ENCODE measurements at places on chromosomes 6 and 20.

DNA sequence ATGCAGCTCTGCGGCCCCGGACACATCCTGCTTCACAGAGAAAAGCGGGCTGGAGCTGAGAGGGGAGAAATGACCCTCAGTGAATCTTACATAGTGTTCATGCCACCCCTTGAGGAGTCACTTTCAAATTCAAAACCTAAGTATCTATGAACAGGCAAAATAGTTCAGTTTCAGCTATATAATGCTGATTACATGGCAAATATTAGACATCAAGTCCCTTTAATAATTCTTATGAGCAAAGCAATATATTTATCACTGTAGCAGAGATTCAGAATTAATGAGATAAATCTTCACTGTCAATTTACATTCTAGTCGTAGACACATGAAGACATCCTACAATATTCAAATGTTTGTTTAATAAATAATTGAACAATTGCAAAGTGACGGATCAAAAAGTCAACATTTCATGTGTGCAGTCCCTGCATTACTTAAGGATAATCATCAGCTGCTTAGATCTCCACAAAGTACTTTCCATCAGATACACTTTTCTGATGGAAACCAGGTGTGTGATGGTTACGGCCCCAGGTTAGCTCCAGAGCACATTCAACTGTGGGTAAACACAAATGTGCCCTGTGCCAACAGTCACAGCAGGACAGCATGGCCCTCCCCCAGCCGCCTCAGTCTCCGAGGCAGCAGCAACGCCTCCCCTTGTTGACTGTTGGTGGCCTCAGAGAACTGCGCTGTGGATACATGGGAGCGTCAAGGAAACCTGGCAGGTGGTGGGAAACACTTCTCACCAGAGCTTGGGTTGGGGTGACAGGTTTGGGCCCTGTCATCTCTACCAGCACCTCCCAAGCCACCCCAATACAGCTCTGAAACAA, 787 bp upstream of the PRR18 start:
- peak; percentile 20 for DNase-seq

DNA sequence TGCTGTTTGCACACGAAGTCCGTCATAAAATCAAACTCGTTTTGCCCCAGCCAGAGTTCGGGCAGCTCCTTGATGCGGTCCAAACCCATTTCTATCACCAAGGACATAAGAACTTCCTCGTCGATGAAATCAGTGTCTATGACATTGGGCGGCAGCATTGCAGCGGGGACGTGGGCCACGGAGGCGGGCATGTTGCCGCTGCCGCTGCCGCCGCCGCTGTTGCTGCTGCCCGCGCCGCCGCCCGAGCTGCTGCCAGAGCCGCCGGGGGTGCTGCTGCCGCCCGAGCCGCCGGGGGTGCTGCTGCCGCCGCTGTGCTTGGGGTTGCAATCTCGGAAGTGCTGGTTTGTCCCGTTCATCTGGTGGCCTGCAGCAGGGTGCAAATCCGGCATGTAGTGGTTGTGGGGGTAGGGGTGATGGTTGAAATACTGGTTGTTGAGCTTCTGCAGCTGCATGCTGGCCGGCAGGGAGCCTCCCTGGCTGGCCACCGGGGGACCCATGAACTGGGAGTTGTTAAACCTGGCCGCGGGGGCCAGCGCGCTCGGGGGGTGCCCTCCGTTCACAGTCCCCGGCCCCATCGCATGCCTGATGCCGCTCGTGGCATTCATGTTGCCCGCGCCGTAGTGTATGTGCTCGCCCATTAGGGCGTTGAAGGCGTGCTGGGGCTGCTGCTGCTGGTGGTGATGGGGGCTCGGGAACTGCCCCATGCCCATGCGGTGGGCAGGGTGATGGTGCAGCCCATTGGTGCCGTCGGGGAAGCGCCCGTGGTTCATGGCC, 1.1 kb downstream of the CITED2 start:
- DNase-seq, result peak; percentile 76

DNA sequence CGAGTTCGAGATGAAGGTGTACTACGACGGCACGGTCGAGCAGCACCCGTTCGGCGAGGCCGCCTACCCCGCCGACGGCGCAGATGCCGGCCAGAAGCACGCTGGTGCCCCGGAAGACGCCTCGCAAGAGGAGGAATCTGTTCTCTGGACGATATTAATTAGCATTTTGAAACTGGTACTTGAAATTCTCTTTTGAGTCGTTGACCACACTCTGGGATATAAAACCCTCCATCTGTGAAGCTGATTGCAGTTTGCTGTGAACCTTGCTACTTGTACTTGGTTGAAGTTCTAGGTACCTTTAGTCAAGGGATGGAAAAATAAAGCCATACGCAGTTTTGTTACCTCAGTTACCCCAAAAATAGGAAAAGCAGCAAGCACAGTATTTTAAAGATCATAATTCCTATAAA, 917 bp downstream of the C6orf120 start:
- DNase-seq, result no peak

GRCh38 chr6:20467437-20467836, 65.8 kb downstream of the E2F3 start:
- no peak for DNase-seq

- no peak for DNase-seq
Measured at GRCh38 chr6:2688401-2689064, 62.2 kb downstream of the MYLK4 start.

DNA sequence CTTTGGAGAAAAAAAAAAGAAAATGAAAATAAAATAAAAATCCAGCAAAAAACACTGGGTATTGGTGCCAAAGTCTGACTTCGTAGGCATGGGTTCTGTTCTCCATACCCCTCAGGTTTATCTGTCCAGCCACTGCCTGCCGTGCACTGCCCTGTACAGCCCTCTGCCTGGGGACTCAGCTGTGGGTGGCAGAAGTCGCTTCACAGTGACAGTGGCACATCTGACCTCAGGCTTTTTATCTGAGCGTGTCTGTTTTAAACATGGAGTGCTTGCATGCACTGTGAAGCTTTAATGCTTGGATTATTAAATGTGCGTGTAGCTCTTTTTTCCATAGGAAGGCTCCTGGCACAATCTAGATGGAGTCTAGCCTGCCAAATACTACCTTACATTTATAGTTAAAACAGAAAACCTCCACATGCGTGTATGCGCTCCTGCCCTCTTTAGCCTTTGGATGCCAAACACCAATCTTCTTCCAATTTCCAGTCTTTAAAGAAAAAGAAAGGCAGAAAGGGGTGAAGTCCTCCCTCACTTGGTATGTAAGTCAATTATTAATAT, 375.5 kb downstream of the UTRN start:
- no peak for DNase-seq

DNA sequence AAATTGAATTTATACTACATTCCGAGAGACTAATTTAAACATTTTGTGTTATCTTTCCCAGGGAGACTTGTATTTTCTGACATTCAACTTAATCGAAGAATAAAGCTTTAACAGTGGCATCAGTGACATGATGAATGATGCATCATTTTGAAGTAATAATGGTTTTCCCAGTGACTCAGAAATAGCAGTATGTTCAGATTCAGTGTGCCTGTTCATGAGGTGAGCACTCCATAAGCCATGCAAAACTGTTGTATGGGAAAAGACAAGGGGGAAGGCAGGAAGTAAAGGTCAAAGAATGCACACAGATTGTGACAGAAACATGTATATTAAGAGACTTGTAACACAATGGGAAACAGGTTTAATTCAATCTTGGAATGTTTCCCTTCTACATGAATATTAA, 1348.2 kb upstream of the GJE1 start:
- no peak for DNase-seq

- peak; percentile 94 for DNase-seq
Measured at GRCh38 chr6:43629505-43630300, 639 bp upstream of the GTPBP2 start.

- no peak for DNase-seq
Measured at GRCh38 chr6:167338541-167339117, 13.7 kb downstream of the TTLL2 start.

DNA sequence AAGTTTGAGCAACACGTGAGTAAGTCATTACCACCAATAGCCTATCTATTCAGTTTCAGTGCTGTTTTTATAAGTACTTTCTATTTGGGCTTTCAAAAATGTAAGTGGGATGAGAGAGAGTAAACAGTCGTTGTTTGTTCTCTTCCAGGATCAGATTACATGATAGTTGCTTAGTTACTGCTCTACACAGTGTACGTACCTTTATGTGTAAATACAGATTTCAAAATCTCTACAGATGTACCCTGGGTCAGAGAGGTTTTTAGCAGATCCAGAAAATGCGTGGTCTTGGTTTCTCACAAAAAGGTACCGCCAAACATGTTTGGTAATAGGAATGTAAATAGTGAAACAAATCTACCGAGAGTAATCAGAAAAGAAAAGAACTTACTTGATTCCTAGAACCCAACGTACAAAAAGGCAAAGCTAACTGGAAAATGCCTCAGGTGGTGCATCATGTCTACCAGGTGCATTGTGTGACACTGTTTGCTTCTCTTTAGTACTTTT, 421.1 kb downstream of the BCKDHB start:
- DNase-seq, result no peak

DNA sequence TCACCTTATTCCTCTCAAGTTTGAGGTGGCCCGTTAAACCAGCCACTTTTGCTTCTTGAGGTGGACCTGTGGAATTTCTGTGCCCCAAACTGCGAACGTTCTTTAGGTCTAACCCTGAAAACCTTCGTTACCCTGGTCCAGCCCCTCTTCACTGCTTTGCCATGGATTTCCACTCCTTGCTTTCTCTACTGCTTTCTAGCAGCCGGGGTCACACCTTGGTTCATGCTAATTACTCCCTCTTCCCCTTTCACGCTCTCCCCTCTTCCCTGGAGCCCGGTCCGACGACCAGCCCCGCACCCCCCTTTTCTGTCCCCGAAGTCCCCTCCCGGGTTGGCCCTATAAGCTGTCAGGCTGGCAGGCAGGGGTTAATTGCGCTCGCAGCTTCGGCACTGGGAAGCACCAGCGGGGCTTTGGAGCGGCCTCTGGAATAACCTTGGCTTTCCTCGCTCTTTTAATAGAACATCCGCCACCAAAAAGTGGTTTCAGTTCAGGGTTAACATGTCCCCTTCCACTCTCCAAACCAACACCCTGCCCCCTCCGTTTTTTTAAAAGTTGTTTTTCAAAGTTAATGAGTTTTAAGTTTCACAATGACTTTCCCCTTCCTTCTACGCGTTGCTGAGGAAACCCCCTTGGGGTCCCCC, 1.4 kb upstream of the HIVEP1 start:
- DNase-seq, result peak; percentile 65

GRCh38 chr20:63121749-63122405, 94.1 kb downstream of the YTHDF1 start:
- no peak for DNase-seq

DNA sequence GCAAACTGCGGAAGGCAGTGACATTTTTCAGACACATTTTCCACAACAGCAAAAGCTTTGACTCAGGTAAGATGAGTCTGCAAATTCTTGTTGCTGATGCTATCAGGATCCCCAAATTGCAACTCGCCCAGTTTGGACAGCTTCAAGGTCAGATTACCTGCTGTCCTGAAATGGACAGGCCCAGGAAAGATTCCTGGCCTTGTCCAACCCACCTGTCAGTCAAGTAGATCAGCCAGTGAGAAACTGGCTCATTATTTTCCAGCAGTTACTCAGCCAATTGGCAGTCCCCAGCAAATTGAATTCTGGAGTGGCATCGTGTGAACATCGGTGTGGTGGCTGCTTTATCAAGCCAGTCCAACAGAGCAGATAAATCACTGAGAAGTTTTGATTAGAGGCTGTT, 84.5 kb upstream of the SNAP25 start:
- DNase-seq, result no peak

GRCh38 chr20:665276-665675, 10.3 kb downstream of the SCRT2 start:
- DNase-seq, result no peak

- no peak for DNase-seq
Measured at GRCh38 chr20:21156266-21156665, 30.4 kb downstream of the KIZ start.

DNA sequence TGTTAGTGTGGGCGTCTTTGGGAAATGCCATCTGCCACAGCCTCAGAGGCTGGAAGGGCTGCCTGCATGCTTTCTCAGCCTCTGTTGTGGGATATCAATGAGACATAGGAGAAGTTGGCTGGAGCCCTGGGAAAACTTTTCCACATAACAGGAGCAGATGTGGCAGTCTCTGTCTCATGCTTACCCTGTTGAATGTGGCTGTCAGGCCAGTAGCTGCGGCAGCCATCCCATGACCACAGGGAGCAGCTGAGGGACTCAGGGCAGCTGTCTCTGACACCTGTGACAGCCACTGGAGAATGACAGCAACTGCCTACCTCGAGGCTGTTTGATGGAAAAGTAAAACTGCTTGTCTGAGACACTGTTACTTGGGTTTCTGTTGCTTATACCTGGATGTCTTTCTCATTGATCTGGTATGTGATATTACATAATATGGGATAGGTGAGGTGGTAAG, 64.4 kb downstream of the TULP4 start:
- no peak for DNase-seq

DNA sequence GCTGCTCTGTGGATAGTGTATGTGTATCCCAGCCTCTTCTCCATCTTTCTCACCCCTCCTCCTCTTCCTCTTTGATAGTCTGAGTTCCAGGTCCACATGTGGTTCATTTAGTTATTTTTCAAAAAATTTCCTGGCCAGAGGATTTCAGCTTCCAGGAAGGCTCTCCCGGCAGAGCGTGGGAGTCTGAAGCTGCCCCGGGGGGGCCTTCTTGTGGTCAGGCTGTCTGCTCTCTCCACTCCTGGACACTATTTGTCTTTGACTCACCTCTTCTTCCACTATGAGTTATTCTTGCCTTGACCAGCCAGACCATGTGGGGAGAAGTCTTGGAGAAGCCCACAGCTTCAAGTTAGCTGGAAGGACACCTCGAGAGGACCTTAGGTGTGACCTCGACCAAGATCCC, 258.8 kb downstream of the CDC5L start:
- no peak for DNase-seq

DNA sequence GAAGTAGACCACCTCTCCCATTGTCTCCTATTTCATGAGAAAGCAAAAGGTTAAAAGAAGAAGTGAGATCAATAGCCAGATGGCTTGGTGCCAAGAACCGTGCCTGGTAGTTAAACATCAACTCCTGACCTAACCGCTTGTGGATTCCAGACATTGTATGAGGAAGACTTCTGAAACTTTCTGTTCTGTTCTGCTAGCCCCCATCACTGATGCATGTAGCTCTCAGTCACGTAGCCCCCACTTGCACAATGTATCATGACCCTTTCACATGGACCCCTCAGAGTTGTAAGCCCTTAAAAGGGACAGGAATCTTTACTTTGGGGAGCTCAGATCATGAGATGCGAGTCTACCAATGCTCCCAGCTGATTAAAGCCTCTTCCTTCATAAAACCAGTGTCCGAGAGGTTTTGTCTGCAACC, 301.2 kb downstream of the RNGTT start:
- DNase-seq, result no peak

GRCh38 chr20:32113591-32114260, 4.2 kb downstream of the TM9SF4 start:
- no peak for DNase-seq

DNA sequence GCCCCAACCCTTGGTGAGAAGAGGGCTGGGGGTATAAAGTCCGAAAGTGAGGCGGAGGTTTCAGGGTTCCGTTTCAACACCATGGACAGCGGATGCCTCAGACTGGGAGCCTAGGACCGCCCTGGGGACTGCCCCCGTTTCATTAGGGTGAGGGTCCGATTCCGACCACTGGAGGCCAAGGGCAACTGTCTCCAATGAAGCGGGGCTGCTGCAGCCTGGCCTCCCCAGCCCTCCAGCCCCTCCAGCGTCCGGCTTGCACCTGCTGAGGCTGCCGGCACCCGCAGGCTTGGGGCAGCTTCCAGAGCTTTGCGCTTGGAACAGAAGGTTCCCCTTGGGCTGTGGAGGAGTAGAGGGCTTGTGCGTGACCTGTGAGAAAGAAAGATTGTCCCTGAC, 39.9 kb downstream of the YTHDF1 start:
- DNase-seq, result no peak

- DNase-seq, result no peak
Measured at GRCh38 chr6:8551386-8551785, 116.0 kb upstream of the SLC35B3 start.

- no peak for DNase-seq
Measured at GRCh38 chr20:54250691-54251090, 42.8 kb downstream of the PFDN4 start.

Data from stimulated activated CD8-positive, alpha-beta memory T cell treated with anti-CD3 and anti-CD28 coated beads, Interleukin-4, amount 100 ng/mL, for 48 hours (primary cell).